ENCODE measurements at places on chromosomes 5 and 9.

- no peak for DNase-seq
These were observed 158.8 kb downstream of the TMEM161B start for GRCh38 chr5:88109818-88110217.

DNA sequence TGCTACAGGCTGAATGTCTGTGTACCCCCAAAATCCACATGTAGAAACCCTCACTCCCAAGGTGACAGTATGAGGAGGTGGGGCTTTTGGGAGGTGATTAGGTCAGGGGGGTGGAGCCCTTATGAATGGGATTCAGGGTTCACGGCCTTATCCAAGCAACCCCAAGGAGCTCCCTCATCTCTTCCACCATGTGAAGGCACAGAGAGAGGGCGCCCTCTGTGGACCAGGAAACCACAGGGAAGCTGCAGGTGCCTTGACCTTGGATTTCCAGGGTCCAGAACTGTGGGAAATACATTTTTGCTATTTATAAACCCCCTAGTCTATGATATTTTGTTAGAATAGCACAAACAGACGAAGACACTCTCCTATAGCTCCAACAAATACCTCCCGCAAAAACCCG lies 53.6 kb upstream of the IRX2 start:
- DNase-seq, result no peak

GRCh38 chr9:79185866-79186265 lies 385.9 kb upstream of the TLE4 start:
- no peak for DNase-seq

- no peak for DNase-seq
These were observed 2.9 kb downstream of the RPS23 start for GRCh38 chr5:82275216-82275664.

GRCh38 chr5:113250341-113250953 lies 184.3 kb downstream of the TSSK1B start:
- DNase-seq, result no peak

DNA sequence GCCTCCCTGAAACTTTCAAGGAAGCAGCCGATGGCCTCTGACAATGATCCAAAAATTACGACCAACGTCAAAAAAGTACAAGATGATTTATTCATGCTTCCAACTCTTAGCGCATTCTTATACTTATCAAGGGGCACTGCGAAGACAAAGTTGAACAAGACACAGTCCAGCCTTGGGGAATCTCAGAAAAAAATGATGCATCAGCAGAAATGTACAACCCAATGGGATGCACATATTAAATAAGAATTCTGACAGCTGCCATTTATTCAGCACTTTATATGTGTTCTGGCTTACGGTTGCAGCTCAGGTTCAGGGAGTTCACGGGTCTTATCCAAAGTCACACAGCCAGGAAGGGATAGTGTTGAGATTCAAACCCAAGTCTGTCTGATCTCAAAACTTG lies 96.0 kb upstream of the CPLX2 start:
- DNase-seq, result no peak

- DNase-seq, result no peak
These were observed 491 bp downstream of the APC start for GRCh38 chr5:112738191-112738560.

DNA sequence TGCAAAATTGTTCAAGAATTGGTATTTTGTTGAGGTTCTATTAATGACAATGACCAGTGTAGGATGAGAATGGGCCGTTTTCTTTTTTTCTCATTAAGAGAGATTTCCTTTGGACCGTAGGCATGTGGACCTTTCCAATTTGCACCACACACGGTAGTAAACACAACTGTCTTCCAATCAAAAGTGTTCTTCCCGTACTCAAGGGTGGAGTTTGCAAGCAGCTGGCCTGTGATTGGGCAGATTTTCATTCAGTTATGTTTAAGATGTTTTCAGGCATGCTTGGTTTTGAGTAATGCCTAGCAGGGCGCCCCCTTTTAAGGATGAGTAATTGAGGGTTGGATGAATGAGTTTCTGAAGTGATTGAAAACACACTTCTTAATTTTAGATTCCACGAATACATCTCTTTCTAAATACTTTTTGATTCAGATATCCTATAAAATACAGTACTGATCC lies 2.5 kb downstream of the KDM3B start:
- DNase-seq, result no peak

DNA sequence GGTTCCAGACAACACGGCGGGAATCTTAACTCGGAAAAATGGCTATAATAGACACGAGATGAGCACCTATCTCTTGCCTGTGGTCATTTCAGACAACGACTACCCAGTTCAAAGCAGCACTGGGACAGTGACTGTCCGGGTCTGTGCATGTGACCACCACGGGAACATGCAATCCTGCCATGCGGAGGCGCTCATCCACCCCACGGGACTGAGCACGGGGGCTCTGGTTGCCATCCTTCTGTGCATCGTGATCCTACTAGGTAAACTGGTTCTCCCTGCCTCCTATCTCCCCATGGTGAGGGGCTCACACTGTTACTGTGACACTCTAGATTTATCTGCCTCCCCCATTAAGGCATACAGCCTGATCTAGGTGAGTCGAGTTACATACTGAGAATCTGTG lies 124.2 kb downstream of the CDH6 start:
- DNase-seq, result no peak

DNA sequence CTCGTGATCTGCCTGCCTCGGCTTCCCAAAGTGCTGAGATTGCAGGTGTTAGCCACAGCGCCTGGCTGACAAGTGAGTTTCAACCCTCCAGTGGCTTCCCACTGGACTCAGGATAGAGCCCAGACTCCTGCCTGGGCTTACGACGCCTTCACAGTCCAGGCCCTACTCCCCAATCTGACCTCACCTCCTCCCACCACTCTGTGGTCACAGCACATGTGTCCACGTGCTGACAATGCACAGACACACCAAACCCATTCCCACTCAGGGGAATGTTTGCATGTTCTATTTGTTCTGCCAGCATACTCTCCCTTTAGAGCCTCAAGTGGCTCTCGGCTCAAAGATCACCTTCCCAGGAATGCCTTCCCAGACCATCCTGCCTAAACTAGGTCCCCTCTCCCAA lies 31.1 kb upstream of the TRIM14 start:
- DNase-seq, result no peak

DNA sequence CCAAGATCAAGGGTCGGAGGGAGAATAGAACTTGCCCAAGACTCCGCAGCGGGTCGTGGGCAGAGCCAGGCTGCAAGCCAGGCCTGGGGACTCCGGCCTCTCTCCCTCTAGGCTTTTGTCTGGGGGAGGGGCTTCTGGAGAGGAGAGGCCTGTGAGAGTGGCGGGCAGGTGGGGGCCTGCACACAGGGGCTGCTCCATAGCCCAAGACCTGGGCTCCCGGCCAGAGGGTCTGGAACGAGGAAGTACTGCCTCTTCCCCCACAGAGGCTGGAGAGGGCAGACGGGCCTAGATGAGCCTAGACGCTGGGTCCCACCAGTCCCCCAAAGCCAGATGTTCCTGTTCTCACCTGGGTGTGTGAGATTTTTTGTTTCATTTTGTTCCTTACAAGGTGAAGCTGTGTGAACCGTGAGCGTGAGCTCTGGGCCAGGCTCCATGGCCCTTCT lies 5.2 kb upstream of the ST6GALNAC6 start:
- DNase-seq, result no peak

DNA sequence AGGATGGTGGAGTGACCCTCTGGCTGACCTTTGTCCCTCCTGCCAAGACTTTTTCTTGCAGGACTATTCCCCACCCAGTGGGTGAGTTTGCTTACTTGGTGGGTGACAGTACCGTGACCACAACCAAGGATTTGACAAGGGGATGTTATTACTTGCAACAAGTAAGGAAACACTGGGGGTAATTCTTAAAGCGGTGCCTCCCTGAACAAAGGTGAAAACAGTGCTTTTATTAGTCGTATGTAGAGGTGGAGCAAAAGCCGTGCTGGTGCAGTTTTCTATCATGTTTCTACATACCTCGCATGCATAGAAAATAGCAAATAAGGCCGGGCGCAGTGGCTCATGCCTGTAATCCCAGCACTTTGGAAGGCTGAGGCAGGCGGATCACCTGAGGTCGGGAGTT lies 41.0 kb upstream of the KDM4C start:
- DNase-seq, result no peak

GRCh38 chr5:169280286-169280685 lies 20.7 kb downstream of the SLIT3 start:
- DNase-seq, result no peak

DNA sequence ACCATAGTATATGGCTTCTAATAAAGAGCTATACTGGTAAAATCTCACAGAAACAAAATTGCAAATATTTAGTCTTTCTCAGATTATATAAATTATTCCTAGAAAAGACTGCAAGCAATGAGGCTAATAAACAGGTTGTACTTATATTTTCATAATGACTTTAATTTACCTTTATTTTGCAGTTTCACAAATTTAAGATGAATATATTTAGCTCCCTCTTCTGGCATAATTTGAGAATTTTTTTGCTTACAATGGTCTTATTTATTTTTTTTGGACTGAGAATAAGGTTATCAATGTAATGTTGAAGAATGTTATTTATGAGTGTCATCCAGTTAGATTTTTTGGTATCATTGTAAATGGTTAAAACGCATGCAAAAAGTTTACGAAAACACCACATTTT lies 56.7 kb downstream of the PIK3R1 start:
- no peak for DNase-seq
